ENCODE measurements at places on chromosomes 1 and 21.

DNA sequence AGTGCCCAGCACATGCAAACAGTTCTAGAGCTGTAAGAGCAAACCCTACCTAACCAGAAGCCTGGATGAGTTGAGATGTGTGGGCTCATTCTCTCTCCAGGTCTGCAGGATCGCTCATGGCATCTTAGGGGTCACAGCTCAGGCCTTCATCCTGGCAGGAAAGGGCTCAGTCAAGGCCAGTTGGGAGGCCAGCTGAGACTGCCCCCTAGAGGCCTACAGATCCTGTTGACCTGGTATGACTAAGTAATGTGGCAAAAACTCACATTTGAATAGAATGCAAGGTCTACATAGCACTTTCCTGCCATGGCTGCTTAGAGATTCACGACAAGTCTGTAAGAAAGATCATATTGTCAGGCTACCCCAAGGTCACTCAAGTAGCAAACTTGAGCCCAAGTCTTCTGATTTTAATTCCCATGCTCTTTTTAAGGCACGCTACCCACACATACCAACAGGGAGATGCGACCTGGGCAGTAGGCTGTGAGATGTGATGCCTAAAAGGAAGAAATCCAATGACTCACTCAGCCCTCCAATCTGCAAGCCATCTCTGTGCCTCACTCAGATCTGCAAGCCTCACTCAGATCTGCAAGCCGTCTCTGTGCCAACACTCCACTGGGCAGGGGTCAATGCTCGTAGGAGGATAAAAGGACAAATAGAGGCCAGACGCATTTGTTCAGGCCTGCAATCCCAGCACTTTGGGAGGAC, 5.1 kb upstream of the CAPN8 start:
- no peak for DNase-seq

DNA sequence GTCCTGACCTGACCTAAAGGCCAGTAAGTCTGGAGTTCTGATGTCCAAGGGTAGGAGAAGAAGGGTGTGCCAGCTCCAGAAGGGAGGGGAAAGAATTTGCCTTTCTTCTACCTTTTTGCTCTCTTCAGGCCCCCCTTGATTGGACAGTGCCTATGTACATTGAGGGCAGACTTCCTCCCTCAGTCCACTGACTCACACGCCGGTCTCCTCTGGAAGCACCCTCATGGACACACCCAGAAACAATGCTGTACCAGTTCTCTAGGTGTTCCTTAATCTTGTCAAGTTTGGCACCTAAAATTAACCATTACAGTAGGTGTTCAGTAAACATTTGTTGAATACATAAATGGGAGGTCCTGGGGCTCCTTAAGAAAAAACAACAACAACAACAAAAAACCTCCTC, 51.0 kb upstream of the POU2F1 start:
- no peak for DNase-seq

DNA sequence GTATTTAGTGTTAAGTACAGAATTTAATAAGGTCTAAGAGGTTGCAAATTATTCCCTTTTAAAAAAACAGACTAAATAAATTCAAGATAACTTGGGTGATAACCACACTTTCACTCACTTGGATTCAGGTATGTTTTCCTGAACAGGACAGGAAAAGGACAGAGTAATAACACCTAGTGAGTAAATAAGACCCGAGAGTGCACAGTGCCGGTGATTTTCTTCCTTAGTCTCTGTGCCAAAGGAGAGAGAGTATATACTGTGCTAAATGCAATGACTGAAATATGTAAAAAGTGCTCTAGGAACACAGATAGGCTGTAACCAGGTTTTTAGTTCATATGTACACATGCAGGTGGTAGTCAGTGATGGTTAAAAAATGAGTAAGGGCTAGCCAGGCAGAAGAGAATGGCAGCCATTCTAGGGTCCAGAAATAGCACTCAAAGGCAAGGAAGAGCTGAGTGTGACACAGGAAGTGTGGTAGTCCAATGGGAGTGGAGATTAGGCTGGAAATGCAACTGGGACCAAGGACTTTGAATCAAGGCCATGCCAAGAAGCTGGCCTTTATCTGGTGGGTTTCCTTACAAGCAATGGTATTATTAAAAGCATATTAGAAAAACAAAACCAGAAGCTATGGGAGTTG, 58.1 kb downstream of the NRIP1 start:
- DNase-seq = no peak

GRCh38 chr1:28933277-28933676, 18.9 kb downstream of the EPB41 start:
- no peak for DNase-seq

DNA sequence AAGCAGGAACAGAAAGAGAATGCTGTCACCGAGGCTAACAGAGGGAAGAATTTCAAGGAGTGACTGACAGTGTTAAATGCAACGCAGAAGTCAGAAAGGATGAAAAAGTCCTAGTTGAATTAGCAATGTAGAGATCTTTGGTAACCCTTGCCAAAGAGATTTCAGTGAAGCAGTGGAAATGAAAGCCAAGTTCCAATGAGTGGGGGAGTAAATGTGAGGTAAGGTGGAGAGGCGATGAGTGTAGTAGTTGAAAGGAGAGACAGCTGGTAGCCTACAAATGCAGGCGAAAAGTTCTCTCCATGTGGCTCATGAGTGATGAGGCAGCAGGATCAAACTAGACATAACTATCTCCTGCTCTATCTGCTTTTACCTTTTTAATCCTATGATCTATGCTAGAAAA, 74.6 kb upstream of the IPO9 start:
- no peak for DNase-seq
